ENCODE measurements at places on chromosomes 6 and 20. TPM values are rescaled to one million over a fixed set of nuclear protein-coding genes. Genes with fewer than 3 reads are reported as not detected.

HMGA1 gene
- 489 TPM for total RNA-seq

NKX2-4 gene
- 3.8 TPM for total RNA-seq

PAK5 gene
- total RNA-seq = 0.46 TPM

B4GALT5 gene
- 18.2 TPM for total RNA-seq

LIME1 gene
- 2.4 TPM for total RNA-seq

HMGCLL1 gene
- not detected for total RNA-seq

DXO gene
- total RNA-seq = 24.3 TPM
